OCI-LY7 (cell line): ENCODE measurements at places on chromosomes 1 and 21. TPM values are rescaled to one million over a fixed set of nuclear protein-coding genes. Genes with fewer than 3 reads are reported as not detected.

EPHA10 gene
- not detected in 2 replicates for total RNA-seq

S100B gene
- not detected in 2 replicates for total RNA-seq

GRCh38 chr1:213369465-213369864, 318.4 kb downstream of the RPS6KC1 start:
- no peak for DNase-seq

GRCh38 chr1:39132505-39133339, 71.8 kb upstream of the MACF1 start:
- no peak for DNase-seq
